ENCODE measurements at places on chromosomes 11 and 22.

DNA sequence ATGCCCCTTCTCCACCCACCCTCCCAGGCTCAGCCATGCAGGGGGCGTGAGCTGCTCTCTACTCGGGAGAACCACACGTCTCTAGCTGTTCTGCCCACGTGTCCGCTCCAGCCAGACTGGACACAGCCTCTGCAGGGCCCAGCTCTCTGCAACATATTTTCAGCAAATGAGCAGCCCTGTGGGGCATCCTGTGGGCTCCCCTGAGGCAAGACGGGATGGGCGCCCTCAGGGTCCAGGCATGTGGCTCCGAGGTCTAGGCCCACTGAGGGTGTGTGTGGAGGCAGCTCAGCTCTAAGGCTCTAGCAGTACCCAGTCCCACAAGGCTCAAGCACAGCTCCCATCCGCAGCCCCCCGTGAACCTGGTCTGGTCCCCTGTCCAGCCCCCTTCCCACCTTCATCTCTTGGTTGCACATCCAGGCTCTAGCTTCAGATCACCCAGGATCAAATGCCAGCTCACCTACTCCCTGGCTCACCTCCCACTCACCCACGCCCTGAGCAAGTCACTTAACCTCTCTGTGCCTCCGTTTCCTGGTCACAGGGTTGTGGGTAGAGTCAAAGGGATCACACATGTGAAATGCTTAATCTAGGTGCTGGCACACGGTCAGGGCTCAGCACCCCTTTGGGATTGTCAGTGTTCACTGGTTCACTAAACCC, 57.8 kb upstream of the TCF20 start:
- DNase-seq = no peak

DNA sequence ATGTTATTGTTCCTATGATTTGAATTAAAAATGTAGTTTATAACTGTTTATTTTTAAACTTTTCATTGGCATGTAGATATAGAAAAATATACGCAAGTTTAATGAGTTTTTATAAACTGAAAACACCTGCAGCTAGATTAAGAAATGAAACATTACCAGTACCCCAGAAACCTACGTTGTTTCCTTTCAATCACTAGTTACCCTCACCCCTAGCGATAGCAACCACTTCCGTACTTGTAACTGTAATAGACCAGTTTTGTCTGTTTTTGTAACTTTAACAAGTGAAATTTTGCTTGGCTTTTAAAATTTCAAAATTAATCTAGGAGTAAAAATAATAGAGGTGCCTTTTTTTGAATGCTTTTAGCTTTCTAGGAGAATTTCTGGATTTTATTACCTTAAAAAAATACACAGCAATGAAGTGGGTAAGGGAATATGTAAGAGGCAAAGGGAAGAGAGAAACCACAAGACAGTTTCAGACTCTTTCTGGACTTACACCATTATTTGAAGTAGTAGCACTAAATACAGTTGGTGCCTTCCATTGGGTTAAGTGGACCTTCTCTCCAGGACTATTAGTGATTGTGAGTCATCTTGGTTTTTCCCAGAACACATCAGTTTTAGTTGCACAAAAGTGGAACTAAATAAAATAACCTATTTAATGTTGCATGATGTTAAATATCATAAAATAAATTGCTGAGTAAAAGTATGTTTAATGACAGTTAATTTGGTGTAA, 18.7 kb upstream of the NAT10 start:
- DNase-seq = no peak

GRCh38 chr22:35592418-35592967, 24.6 kb downstream of the MB start:
- DNase-seq = no peak

DNA sequence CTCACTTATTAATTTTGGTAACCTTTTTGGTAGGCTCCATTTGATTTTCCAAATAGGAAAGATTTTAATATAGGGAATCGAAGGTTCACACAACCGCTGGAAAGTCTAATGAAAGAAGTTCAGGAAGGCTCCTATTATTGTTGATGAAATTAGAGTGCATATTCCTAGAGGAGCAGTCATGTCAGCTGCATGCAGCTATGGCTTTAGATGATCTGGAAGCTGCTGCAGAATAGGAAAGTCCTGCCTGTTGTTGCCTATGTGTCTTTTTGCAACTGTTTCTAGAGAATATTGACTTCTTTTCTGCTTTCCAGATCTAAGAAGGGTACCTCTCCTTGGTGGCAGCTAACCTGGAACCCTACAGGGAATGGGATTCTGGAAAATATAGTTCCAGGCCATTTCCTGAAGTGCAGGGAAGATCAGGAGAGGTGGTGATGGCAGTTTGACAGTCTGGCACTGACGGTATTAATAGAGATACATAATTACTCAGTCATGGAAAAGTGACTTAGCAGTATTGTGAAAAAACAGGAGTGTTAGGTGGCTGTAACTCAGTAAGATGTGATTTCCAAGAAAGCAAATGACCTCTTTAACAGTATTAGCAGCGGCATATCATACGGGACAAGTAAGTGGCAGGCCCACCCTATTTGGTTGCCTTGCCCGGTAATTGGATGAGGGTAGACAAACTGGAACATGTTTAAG, 54.0 kb downstream of the TNRC6B start:
- DNase-seq = no peak

GRCh38 chr11:6270584-6271246, 11.1 kb downstream of the CCKBR start:
- no peak for DNase-seq

DNA sequence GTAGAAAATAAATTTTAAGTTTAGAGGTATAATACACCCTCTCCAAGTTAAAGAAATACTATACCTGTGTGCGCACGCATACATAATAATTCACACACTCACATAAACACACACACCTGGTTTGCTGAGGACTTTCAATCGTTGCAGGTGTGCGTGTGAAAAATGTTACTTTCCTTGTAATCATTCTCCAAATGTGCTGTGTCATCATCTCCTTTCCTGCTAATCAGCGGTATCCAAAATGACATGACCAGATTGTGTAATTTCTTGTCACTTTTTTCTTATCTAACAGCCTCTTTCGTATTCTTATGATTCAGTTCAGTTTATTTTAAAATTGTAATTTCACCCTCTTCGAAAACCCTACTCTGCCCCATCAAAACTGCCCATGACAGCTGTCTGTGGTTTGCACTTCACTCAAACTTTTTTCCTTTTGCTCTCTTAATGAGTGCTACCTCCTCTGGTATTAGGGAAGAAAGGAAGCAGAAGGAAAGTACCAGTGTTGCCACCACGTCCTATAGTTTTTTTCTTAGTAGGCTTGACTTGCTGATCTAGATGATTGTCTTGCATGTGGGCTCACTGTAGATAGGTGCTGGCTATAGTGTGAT, 651.2 kb downstream of the CNTN5 start:
- DNase-seq = no peak

GRCh38 chr11:122235615-122236014, 119.6 kb upstream of the BLID start:
- no peak for DNase-seq

DNA sequence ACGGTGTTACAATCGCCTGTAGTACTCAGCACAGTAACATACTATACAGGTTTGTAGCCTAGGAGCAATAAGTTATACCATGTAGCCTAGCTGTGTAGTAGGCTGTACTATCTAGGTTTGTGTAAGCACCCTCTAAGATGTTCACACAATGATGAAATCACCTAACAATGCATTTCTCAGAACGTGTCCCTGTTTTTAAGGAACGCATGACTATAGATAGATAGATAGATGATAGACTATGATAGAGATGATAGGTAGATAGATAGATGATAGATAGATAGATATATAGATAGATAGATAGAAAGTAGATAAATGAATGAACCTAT, 203.9 kb downstream of the FAM76B start:
- DNase-seq = no peak

- no peak for DNase-seq
Observed at GRCh38 chr11:92854162-92854561, 115.3 kb upstream of the MTNR1B start.

- no peak for DNase-seq
Observed at GRCh38 chr11:62555464-62556107, 9.0 kb upstream of the AHNAK start.

DNA sequence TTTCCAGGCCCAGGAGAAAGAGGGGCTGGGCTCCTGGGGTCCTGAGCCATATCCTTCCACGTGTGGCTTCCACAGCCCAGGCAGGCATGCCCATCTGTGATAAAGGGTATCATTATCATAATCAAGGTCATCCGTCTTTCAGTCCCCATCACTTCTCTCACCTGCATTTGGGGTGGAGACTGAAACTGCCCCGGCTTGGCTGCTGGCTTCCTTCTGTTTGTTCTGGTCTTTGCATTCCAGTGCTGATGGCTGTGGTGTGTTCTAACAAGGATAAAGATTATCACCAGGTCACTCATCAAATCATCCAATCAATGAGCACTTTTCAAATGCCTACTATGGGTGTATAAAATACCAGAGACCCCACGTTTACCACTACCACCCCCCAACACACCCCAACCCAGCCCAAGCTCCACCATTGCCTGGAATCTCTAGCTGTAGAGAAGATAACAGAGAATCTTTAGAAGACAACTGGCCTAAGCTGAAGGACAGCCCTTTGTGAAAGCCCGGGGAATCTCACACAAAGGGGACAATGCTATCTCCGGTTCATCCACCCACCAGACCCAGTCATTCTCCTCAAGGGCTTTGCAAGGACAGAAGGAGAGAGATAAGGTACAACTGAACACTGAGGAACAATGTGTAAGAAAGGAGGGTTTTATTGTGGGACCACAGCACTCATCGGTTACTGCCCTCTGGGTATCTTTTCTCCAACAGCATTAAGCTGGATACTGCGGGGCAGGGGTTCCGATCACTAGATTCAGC, 54.9 kb downstream of the AHNAK start:
- no peak for DNase-seq

GRCh38 chr22:17612057-17612456, 16.5 kb downstream of the ATP6V1E1 start:
- DNase-seq = no peak

GRCh38 chr11:116400081-116400480, 372.7 kb downstream of the BUD13 start:
- DNase-seq = no peak

GRCh38 chr22:47605441-47605840, 843.0 kb downstream of the TBC1D22A start:
- no peak for DNase-seq

- no peak for DNase-seq
Observed at GRCh38 chr22:42198226-42198625, 67.6 kb upstream of the CYP2D6 start.

DNA sequence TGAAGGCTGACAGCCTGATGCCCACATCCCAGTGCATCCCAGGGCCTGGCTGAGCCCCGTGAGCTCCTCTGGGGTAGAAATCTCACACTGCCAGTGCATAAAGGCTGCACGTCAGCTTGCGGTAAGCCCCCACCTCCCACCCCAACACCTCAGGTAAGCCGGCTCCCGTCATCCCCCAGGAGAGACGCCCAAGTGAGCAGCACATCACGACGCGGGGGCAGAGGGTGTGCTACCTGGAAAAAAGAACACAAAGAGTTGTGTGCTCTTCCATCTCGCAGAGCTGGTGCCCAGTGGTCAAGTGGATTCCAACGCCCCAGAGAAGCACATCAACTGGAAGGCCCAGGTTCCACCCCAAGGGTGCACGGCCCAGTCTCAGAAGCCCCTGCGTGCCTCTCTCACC, 50.0 kb downstream of the IGSF9B start:
- DNase-seq = no peak

Data from HCT116 (cell line).